ENCODE measurements at places on chromosomes 5 and 9. TPM values are rescaled to one million over a fixed set of nuclear protein-coding genes. Genes with fewer than 3 reads are reported as not detected.

Gene ENTPD2
- 1.9 TPM for total RNA-seq

Gene HTR4
- not detected for total RNA-seq

Gene OLFM1
- total RNA-seq: not detected

Gene GPR150
- total RNA-seq: not detected

- H3K4me1 ChIP-seq: no peaks in the 10 kb centered on the region
- no peak for DNase-seq
- no peak overlapping the region for H3K27ac ChIP-seq
Observed at GRCh38 chr5:146697211-146697610, 181.2 kb upstream of the GPR151 start.

- no peaks in the 10 kb centered on the region for H3K4me1 ChIP-seq
- DNase-seq: no peak
- peaks cover 2% of the 10 kb centered on the region for H3K27me3 ChIP-seq
- no peak overlapping the region for H3K27ac ChIP-seq
- no peaks in the 10 kb centered on the region for H3K36me3 ChIP-seq
- no peak overlapping the region for H3K4me3 ChIP-seq
Observed at GRCh38 chr9:68720656-68721313, 15.7 kb downstream of the PIP5K1B start.

DNA sequence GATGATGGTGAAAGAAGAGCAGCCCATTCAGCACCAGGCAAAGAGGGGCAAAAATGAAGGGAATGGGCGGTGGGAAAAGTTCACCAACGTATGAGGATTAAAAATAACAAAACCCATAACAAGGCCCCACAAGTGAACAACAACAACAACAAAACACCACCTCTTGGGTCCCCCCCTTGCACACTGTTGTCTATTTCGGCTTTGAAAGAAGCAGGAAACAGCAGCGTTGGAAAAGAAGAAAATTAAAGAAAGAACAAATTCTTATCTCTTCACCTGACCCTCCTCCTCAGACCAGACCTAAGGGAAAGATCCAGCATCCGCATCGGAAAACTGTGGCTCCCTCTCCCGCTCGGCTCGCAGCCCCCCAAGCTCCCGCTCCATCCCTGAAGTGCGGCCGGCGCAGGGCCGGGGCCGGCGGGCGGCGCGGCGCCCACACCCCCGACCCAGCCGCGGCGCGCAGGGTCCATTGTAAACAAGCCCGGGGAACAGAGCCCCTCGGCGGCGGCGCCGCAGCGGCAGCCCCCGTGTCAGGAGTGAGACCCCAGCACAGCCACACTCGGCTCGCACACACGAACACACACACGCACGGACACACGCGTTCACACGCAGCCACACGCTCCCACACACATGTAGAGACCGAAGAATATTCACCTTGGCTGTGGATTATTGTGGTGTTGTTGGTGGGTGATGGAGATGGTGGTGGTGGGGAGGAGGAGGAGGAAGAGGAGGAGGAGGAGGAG lies 535 bp downstream of the RFX3 start:
- no peaks in the 10 kb centered on the region for H3K36me3 ChIP-seq
- no peaks in the 10 kb centered on the region for H3K27me3 ChIP-seq
- H3K4me3 ChIP-seq: peak overlapping the region; percentile 93

GRCh38 chr5:38105231-38105570 lies 153.2 kb upstream of the EGFLAM start:
- no peak overlapping the region for H3K27ac ChIP-seq
- H3K4me3 ChIP-seq: no peak overlapping the region
- H3K36me3 ChIP-seq: no peaks in the 10 kb centered on the region
- no peaks in the 10 kb centered on the region for H3K27me3 ChIP-seq
- no peak for DNase-seq

- H3K27ac ChIP-seq: no peak overlapping the region
- no peak overlapping the region for H3K4me3 ChIP-seq
- no peak for DNase-seq
- no peaks in the 10 kb centered on the region for H3K4me1 ChIP-seq
- no peaks in the 10 kb centered on the region for H3K36me3 ChIP-seq
- H3K27me3 ChIP-seq: no peaks in the 10 kb centered on the region
Observed at GRCh38 chr5:56026863-56027300, 32.1 kb upstream of the IL6ST start.

Data from SJCRH30 (cell line).